CD4-positive, alpha-beta T cell treated with Interleukin-15 for 4 hours (primary cell): ENCODE measurements at places on chromosomes 16 and 17.

DNA sequence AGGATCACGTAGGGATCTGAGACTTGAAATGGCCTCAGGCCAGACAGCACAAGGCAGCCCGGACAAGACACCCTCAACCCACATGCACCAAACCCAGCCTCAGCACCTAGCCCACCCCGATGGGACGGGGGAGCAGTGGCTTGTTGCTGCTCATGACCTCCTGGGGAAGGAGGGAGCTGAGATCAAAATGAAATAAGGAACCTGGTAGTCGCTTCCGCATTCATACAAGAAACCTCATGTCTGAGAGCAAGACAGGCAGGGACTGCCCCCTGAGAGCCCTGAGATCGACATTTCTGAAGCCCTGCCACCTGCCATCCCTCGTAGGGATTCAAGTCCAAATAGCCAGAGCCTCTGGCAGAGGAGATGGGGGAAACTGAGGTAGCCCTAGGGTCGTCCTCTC, 5.7 kb upstream of the CEP131 start:
- DNase-seq, result no peak

- DNase-seq, result no peak
Measured at GRCh38 chr17:45143767-45144198, 4.5 kb upstream of the HEXIM1 start.

GRCh38 chr17:66483906-66484305, 181.5 kb downstream of the PRKCA start:
- DNase-seq, result no peak

GRCh38 chr17:48800626-48801217, 16.3 kb downstream of the TTLL6 start:
- DNase-seq, result no peak

DNA sequence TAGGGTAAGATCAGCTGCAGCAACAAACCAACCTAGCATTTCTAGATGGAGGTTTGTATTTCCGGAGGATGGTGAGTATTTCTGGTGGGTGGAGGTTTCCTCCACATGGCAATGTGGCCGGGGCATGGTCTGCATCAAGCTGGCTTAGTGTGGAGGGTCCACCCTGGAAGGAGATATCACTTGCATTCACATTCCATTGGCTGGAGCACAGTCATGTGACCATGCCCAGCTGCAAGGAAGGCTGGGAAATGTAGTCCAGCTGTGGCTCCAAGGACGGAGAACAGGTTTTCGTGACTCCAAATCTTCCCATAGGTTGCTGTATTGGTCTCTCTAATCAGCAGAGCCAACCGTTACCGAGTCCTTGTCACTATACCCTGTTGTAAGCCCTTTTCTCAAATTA, 68.7 kb downstream of the RAI1 start:
- peak; percentile 56 for DNase-seq

DNA sequence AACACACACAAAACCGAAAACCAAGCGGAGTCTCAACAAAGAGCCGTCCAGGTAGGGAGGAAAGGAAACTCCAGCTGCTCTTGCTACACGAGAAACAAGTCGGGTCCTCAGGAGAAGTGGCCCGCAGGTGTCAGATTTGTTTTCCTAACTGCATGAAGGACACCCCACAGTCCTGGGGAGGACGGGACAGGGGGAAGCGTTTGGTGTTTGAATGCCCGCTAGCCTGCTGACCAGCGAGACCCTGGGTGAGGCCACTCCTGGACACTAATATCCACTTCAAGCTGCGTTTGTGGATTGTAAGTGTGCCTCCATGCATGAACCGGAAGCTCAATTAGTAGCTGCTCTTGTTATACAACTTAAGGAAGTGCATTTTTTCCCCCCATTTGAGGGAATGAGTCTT, 299.5 kb downstream of the MAF start:
- DNase-seq, result no peak

DNA sequence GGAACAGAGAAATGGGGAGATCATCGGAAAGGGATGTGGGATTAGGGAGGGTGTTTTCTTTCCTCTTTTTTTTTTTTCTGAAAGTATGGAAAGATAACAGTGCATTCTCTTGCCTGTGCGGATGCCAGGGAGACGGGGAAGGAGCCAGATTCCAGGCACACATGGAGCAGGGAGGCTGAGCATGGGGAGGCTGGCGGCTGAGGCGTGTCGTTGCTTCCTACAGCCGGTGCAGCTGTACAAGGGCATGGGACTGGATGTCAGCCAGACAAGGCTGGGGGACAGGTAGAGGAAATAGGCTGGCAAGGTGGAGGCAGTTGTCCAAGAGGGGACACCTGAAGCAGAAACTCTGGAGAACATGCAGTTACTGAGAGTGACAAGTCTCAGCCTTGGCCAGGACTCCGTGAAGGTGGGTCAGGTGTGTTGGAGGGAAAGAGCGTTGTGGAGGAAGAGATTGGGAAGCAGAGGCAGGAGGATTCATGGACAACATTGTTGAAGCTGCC, 16.6 kb upstream of the ADORA2B start:
- no peak for DNase-seq

DNA sequence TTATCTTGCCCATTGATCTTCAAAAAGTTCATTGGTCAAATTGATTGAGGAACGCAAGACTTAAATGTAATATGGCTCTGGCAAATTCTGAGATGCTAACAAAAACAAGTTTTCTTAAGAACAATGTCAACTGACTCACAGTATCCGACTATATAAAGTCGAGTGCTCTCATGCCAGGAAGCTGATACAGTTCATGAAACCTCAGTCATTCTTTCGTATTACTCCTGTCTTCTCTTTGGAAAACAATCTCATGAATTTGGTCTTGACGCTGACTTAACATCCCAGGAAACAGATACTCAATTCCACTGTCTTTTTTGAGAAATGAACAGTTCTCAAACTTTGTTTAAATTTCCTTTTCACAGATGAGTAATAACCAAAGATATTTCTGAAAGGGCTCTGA, 704.9 kb downstream of the MAF start:
- peak; percentile 41 for DNase-seq

DNA sequence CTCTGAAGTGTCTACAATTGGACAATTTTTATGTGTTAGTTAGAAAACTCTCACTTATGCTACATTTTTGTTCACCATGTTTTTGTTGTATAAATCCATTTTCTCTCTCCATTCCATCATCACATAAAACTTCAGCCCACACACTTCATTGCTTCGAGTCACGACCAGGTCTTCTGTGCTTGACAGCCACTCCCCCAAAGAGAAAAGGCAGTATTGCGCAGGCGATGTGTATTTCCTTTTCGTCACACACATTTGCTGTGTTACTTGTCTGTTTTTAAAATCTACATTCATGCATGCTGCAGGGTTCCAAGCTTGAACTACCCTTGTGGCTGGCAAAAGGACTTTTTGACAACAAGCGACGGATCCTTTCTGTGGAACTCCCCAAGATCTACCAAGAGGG, 10.5 kb downstream of the GINS3 start:
- no peak for DNase-seq

- no peak for DNase-seq
Measured at GRCh38 chr16:85660843-85661739, 27.7 kb downstream of the GINS2 start.

- no peak for DNase-seq
Measured at GRCh38 chr16:14566599-14566998, 63.5 kb downstream of the PARN start.

- DNase-seq, result peak; percentile 71
Measured at GRCh38 chr16:10509534-10510025, 70.8 kb downstream of the EMP2 start.

DNA sequence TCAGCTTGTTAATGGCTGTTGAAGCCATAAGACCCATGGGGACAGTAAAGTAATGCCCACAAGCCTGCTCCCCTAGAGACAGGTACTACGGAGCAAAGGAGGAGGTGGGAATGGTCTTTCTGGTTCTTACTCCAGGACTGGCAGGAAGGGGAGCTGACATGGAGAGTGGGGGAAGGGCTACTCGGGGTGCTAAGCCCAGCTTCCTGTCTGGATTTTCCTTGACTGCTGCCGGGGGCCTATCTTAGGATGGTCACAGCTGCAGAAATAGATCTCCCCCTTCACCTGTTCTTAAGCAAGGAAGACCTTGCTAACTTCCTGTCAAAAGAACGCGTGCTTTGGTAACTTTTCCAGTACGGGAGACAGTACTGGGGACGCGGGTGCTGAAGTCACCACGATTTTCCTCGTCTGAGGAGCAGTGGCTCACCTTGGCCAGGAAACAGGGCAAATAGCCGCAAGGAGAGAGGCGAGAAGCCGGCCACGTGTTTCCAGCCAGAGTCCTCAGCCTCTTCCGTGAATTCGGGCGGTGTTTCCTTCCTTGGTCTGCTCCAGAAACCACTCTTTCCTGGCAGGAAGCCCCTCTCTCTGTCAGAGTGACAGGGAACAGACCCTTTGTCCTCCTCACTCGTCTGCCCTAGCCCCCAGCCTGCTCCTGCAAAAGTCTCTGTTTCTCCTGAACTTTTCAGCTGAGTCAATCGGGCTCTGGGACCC, 656 bp upstream of the PRR29 start:
- DNase-seq, result no peak

DNA sequence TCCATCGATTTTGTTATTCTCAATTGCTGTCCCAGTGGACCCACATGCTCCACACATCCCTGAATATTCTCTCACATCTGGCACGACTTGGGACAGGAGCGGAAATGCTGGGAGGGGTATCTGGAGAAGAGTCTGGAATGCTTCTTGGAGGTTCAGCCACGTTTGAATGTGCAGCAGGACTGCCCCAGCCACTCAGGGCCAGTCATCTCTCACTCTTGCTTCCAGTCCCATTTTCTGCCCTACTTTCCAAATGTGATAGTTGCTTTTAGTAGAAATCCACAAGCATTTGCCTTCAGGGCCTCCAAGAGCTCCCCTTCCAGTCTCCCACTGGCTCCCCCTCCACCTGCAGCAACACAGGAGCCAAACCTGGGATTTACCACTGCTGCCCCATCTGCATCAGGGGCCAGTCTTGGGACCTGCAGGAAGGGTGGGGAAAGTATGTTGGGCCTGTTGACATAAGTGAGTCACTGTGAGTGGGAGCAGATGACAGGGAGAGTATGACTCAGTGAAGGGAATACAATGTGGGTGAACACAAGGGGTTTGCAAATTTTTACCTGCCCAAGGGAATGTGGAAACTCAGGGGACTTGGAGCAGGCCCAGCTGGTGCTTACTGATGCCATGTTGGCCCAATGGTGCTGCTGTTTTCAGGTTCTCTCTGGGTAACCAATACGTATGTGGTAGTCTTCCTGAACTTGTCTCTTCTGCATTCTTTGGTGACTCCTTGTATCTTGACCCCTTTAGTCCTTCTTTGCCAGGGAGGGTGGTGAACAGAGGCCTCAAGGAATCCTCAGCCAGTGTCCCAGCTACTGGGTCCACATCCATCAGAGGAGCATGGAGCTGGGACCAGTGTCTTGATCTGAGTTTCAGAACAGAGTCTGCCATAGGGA, 78.8 kb upstream of the CRHR1 start:
- no peak for DNase-seq

- DNase-seq, result no peak
Measured at GRCh38 chr17:77815127-77815905, 143.2 kb upstream of the TNRC6C start.

DNA sequence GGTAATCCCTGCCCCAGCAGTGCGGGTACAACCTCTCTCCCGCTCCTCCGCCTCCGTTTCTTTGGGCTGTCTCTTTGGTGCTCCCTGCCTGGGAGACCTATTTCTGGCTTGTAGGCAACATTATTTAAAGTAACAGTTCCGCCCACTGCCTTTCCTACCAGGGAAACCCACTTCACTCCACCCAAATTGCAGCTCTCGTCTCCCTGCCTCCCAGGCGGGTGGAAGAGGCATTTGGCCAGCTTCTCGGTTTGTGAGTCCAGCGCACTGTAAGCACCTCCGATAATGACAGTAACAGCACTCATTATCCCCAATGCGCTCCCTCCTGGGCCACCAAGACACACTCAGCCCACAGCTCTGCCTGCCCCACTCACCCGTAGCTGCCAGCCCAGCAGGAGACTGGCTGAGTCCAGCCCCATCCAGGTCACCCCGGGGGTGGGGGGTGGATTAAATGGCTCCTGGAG, 165.1 kb upstream of the CDC42EP4 start:
- no peak for DNase-seq

GRCh38 chr17:19991252-19991885, 13.7 kb upstream of the AKAP10 start:
- no peak for DNase-seq

- DNase-seq, result no peak
Measured at GRCh38 chr17:71327376-71328059, 793.3 kb upstream of the SOX9 start.

- no peak for DNase-seq
Measured at GRCh38 chr17:5825717-5826330, 241.5 kb upstream of the NLRP1 start.

- DNase-seq, result no peak
Measured at GRCh38 chr17:15012351-15012980, 252.7 kb downstream of the PMP22 start.

GRCh38 chr16:24514096-24514495, 25.3 kb upstream of the RBBP6 start:
- no peak for DNase-seq

DNA sequence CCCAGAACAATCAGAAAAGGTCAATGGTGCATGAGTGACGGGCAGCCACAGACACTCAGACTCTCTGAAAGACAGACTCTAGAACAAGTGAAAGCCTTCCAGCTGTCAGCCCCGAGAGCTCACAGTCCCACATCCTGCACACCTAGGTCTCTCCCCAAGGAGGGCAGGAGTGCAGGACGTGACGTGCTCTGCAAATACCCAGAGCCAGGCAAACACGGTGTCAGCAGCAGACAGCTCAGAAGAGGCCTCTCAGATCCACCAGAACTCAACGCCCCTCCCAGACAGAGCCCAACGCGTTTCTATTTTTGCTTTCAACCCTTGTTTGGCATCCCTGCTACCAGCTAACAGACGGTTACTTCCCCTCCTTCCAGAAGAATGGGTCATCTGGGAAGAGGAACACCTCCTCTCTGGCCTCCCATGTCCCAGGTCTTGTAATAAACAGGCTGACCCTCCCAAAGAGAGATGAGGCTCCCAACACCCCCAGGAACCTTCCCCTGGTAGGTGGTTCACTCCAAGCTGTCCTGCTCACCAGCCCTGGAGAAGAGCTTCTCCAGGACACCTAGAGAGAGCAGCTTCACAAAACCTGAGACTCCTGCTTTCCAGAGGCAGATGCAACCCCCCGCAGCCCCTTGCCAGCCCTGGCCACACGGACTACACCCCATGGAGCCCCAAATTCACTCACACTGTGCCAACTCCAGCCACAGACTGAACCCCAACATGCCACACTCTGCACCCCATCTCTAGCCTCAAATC, 7.6 kb downstream of the PITPNM3 start:
- DNase-seq, result peak; percentile 3

- no peak for DNase-seq
Measured at GRCh38 chr17:82356845-82357355, 2.1 kb upstream of the TEX19 start.

DNA sequence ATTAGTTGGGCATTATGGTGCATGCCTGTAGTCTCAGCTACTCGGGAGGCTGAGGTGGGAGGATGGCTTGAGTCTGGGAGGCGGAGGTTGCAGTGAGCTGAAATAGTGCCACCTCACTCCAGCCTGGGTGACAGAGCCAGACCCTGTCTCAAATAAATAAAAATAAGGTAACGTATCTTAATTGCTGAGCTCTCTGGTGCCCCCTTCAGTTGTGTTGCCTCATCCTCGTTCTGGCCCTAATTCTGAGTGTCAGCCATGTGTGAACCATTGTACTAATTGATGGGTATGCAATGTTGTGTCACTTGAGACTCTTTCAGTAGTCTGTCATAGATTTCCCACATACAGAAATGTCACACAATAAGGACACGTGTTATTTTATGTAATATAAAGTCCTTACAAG, 363.1 kb upstream of the RBFOX1 start:
- no peak for DNase-seq

- no peak for DNase-seq
Measured at GRCh38 chr17:333626-334396, 18.8 kb downstream of the RPH3AL start.
